ENCODE measurements at places on chromosomes 1 and 21.

DNA sequence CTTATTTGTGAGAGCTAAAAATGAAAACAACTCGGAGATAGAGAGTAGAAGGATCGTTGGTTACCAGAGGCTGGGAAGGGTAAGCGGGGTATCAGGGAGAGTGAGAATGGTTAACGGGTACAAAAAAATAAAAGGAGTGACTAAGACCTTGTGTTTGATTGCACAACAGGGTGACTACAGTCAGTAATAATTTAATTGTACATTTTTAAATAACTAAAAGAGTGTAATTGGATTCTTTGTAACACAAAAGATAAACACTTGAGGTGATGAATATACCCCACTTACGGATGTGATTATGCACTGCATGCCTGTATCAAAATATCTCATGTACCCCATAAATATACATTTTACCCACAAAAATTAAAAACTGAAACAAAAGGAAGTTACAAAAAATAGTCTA lies 29.4 kb downstream of the FOXJ3 start:
- no peak for DNase-seq

GRCh38 chr1:24468685-24469316 lies 33.8 kb upstream of the RCAN3 start:
- no peak for DNase-seq

GRCh38 chr21:42265231-42265812 lies 46.4 kb downstream of the ABCG1 start:
- DNase-seq, result no peak

GRCh38 chr1:33181921-33182341 lies at the start of gene TRIM62:
Gene TRIM62, minus strand, starts transcription at chr1:33182043. Its CDS starts 611 bp downstream, at chr1:33181432.
- DNase-seq, result peak; percentile 77

- no peak for DNase-seq
These were observed 9.4 kb downstream of the CR1L start for GRCh38 chr1:207654320-207654719.

- no peak for DNase-seq
These were observed 11.3 kb upstream of the IL22RA1 start for GRCh38 chr1:24154215-24154614.

GRCh38 chr1:150567341-150567716 lies 12.1 kb downstream of the MCL1 start:
- DNase-seq, result no peak

DNA sequence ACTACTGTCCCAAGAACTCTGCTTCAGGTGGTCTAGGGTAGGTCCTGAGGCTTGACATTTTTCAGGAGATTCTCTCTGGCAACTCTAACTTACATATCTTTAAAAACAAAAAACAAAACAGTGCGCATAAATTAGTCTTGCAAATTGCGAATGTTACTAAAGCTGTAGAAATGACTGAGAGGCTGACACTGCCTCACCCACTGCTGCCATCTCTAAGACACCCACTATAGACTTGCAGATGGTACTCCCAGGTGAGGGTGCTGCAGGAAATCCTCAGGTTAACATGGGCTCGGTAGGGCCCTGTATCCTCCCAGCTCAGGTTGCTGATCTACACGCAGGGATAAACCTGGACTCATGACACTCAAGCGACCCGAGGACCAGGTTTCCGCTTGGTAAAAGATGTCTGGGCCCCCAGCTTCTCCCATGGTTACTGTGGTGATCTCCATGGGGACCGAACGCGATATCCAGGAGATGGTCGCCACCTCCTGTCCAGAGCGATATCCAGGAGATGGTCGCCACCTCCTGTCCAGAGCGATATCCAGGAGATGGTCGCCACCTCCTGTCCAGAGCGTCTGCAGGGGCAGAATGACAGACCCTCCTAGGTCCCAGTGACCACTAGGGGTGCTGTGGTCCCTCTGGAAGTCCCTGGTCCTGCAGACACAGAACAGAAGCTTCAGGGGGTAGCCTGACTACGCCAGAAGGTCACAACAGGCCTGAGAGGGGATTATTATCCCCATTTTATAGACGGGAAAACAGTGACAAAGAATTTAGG lies 16.2 kb upstream of the LY9 start:
- no peak for DNase-seq

DNA sequence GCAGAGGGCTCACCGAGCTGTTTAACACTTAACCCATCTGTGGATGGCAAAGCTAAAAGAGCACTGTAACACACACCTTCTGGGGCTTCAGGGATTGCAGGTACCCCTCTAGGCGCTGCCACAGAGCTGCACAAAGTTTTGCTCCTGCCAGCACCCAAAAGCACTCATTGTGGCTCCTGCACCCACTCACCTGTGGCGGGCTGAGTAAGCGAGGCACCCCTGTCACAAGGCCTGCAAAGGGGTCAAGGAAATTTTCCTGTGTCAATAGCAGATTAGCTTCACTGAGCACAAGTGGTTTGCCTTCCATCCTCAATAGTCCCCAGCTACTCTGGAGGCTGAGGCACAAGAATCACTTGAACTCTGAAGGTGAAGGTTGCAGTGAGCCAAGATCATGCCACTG lies 29.5 kb upstream of the KCNK1 start:
- DNase-seq, result no peak

GRCh38 chr1:157137408-157138219 lies 581 bp downstream of the ETV3 start:
- DNase-seq, result no peak

DNA sequence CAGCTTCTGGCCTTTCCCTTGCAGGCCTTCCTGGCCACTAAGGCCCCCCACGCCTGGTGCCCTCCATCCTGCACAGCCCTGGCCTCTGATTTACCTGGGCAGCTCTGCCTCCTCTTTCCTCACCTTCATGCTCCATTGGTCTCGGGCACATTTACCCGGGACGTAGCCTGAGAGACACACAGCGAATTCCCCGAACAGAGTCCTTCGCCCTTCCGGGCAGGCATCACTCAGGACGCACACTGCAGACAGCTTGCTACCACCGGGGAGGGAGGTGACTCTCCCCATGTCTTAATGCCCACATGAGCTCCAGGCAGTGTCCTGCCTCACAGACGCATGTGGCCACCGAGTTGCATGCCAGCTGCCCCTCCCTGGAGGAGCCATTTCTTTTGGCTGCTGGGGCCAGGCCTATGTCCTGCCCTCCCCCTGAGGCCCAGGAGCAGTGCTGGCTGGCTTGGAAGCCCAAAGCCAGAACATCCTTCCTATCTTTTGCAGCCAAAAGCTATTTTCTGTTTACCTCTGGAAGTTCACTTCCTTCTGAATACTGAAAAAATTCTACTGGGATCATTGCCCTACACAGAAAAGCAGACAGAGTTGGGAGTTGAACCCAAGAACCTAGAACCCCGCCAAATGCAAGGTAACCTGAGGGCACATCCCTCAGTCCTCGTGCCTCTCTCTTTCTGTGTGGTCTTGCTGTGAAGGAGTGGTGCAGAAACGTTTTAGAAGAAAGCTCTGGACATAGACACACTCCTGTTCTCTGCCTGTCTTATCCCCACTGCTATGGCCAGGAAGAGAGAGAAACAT lies 209.5 kb downstream of the TOMM20 start:
- DNase-seq, result no peak
